ENCODE measurements at places on chromosomes 13 and 19.

DNA sequence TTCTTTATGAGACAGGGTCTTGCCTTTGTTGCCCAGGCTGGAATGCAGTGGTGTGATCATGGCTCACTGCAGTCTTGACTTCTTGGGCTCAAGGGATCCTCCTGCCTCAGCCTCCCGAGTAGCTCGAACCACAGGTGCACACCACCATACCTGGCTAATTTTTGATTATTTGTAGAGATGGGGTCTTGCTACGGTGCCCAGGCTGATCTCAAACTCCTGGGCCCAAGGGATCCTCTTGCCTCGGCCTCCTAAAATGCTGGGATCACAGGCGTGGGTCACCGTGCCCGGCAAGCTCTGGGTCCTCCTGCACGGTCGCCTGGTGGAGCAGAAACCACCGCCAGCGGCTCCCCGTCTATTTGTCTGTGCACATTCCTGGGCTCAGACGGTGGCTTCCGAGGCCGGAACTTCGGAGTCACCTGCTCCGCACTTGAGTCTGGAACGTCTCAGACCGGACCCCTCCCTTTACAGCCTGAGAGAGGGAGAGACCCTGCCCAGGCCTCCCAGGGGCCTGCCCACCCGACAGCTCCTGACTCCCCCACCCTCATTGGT, 22.2 kb downstream of the EFNA2 start:
- DNase-seq, result no peak

- DNase-seq, result no peak
These were observed 65.2 kb downstream of the TEX26 start for GRCh38 chr13:30997697-30998096.

DNA sequence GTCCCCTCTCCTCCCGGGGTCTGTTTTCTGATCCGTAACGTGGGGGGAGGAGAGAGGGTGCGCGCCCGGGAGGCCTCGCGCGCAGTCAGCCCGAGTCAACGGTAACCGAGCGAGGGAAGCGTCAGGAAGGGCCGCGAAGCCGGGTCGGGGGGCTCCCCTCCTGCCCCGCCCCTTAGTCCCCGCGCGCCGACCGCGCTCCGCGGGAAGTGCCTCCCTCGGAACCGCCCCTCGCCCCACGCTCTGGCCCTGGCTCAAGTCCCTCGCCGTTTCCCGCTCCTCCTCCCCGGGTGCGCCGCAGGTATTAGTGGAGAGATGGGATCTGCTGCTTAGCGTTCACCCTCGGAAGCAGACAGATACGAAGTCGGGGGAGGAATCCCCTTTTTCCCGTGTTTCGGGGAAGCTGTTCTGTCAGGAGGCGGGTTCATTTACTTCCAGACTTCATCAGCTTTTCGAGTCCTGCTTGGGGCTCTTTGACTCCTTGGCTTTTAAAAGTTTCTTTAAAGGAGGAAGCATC, 770 bp downstream of the HNRNPM start:
- DNase-seq, result peak; percentile 27

DNA sequence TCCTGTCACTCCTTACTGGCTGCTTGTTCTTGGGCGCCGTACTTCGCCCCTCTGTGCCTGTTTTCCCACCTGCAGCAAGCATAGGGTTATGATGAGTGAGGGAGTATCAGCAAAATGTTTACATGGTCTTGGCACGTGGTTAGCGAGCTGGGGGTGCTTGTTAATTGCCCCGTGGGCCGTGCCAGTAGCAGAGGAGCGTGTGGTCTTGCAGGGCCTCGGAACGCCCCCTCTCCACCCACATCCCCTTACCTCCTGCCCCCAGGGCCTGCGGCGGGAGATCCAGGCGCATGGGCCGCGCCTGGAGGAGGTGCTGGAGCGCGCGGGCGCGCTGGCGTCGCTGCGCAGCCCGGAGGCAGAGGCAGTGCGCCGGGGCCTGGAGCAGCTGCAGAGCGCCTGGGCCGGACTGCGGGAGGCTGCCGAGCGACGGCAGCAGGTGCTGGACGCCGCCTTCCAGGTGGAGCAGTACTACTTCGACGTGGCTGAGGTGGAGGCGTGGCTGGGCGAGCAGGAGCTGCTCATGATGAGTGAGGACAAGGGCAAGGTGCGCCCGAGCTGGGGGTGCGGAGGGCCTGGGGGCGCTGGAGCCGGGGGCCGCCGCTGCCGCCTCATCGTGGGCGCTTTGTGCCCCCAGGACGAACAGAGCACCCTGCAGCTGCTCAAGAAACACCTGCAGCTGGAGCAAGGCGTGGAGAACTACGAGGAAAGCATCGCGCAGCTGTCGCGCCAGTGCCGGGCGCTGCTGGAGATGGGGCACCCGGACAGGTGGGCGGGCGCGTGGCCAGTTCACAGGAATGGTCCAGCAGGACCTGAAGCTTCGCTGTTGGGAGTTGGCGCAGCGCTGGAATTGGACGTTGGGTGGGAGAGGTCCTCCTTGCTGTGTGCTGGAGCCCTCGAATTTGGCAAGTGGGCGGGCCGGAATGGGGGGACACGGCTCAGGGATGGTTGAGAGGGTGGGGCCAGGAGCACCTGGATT, 22.5 kb upstream of the SHKBP1 start:
- DNase-seq, result no peak

GRCh38 chr13:33968520-33969507, 150.9 kb downstream of the RFC3 start:
- DNase-seq, result no peak

DNA sequence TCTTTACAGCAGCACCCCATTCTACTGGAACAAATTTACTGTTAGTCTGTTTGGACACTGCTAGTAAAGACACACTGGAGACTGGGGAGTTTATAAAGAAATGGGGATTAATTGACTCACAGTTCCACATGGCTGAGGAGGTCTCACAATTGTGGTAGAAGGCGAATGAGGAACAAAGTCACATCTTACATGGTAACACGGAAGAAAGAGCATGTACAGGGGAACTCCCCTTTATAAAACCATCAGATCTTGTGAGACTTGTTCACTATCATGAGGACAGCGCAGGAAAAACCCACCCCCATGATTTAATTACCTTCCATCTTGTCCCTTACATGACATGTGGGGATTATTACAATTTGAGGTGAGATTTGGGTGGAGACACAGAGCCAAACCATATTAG, 1204.2 kb downstream of the SLITRK1 start:
- no peak for DNase-seq

DNA sequence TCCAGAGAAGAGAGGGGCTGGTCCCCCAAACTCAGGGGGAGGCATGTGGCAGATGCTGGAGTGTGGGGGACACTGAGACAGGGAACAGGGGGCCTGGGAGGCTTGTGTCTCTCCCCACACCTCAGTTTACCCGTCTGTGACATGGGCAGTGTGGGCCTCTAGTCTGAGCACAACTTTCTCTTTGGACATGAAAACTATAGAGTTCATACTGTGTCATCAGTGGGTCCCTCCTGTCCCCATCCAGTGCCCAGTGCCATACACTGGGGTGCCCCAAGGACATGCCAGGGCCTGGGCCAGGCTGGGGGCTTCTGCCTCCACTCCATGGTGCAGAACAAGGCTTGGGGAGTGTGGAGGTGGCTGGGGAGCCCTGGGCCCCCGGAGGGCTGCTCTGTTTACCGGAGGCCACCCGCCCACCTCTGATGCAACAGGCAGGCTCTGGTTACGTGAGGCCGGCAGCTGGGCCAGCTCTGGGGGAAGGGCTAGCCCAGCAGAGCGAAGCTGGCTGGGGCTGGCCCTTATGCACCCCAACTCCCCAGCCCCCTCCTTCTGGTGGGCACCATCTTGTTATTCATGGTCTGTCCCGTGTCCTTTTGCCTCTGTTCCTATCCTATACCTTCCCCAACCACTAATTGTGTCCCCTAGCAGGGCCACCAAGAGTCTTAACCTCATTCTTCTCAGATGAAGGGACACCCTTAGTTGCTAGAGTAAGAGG, 1.9 kb upstream of the MEF2B start:
- DNase-seq, result peak; percentile 68

DNA sequence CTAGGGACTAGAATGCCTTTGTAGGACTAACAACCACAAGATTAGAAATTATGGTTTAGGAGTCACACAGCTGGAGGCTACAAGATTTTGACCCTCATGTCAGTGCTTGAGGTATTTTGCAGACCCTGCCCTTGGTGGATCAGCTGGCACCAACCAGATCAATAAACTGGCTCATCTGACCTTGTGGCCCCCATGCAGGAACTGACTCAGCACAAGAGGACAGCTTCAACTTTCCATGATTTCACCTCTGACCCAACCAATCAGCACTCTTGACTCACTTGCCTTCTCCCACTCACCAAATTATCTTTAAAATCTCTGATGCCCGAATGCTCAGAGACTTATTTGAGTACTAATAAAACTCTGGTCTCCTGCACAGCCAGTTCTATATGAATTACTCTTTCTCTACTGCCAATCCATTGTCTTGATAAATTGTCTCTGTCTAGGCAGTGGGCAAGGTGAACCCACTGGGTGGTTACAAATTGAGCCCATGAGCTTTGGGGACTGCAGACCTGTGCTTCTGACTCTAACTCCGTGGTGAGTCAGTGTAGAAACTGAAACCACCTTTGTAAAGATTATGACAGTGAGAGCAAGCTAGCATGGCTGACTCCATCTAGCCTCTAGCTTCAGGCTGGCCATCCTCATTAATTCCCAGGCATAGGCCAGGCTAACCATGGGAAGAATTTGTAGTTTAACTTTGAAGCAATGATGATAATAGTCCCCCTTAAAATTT, 33.9 kb upstream of the CEACAM8 start:
- DNase-seq, result no peak

DNA sequence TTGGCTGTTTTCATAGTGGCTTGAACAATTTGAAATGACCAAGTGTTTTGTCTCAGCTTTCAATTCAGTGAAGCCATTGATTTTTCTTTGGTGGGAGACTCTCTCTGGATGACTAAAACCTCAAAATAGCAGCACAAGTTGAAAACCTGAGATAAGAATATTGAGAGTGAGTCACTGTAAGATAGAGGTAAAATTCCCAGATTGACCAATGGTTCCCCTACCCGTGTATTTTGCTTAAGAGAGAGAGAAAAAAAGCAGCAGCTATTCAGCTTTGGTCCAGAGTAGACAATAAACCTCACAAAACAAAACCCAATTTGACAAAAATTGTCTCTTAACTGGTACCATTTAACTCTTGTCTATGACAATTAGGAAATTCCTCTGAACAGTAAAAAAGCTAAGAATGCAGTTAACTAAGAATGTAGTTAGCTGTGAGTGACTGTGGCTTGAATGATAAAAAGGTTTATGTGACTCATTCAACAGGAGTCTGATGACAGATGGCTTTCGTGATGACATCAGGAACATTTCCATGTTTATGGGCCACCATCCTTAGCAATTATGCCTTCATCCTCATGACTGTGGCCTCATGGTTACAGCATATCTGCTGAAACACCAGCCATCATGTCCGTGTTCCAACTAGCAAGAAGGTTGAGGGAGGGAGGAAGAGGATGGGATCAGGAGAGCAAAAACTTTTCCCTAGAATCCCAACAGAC, 356.9 kb downstream of the NDFIP2 start:
- peak; percentile 17 for DNase-seq
